Stimulated activated CD4-positive, alpha-beta T cell treated with anti-CD3 and anti-CD28 coated beads, TNF-alpha, amount 100 ng/mL, for 1 hour (primary cell): ENCODE measurements at places on chromosomes 3 and 15.

DNA sequence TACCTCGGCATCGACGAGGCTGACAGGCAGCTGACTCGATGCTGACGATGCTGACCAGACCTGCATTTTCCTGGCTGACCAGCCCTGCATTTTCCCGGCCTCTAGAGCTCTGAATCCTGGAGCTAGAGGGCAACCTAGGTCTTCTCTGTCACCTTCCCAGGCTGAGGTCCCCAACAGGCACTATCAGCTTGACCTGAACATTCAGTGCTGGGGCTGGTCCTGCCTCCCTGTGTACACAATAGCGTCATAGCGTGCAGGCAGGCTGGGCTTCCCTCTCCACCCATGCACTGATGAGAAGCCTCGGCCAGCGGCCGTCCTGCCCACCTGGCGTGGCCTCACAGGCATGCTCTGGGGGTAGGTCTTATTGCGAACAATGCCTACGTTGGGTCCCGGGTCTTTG is 62.3 kb upstream of the SNRPA1 start:
- no peak for DNase-seq

DNA sequence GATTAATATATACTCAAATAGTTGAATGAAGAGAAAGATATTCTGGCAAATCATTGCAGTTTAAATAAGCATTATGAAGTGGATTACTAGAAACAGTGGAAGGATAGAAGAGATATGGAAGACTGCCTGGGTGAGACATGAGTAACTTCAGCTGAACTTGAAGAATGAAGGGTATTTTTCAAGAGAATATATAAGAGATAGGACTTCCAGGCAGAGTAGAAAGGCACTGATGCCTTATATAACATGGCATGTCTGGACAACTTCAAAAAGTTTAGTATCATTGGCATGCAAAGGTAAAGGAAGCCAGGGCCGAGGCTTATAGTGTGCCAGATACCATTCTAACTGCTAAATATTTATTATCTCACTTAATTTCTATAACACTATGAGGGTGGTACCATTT is 126.5 kb upstream of the SLC7A14 start:
- no peak for DNase-seq

DNA sequence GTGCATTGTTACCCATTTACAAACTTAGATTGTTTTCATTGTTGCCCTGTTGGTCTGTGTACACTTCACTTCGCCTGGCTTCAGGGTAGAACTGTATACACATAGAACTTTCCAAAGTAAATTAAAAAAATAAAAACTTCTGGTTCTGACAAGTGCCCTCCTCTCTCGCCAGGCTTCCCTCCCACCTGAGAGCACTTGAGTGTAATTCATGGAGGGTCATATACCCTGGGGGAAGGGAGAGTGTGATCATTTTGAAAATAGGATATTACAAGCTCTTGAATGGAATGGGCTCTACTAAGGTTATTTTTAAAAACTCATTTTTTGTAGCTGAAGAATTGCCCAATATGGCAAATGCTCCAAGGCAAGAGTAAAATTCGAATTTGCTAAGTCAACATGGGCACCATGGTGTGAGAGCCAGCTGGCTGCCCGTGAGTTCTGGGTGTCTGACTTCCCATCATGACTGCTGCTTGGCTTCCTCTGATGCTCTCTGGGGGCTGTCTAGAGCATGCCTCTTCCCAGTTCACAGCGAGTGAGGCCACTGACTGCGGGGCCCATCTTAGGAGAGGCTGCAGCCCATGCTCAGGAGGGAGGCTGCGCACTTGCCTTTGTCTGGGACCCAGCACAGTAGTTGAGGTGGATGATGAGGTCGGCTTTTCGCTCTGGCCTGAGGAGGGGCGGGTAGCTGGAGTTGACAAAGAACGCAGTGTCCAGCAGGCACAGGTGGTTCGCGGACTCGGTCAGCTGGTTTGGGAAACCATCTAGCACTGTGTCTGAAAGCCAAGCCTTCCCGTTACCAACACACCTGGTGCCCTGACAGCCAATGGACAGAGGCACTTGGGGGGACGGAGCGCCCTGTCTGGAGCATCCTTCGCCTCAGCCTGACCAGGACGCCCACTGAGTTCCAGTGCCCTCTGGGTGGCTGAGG is 13.1 kb upstream of the EHD4 start:
- no peak for DNase-seq

DNA sequence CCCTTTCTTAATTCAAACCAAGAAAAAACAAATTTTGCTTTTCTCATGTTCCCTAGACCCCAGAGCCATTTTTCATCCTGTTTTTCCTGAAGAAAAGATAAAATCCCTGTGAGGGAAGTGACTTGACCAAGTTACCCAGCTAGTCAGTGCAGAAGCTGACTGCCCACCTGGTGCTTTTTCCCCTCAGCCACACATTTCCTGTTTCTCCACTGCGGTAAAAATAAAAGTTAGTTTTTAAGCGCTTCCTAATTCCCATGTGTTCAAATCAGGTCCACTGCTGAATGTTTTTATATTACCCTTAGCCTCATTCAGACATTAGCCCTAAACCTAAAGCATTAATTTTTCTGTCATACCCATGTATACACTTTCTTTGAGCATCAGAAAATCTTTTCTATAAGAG is 26.1 kb downstream of the PPP2R3A start:
- no peak for DNase-seq

GRCh38 chr3:42256135-42256819 is 9.7 kb downstream of the CCK start:
- no peak for DNase-seq

GRCh38 chr3:118108201-118108600 is 926.4 kb downstream of the IGSF11 start:
- DNase-seq = no peak

DNA sequence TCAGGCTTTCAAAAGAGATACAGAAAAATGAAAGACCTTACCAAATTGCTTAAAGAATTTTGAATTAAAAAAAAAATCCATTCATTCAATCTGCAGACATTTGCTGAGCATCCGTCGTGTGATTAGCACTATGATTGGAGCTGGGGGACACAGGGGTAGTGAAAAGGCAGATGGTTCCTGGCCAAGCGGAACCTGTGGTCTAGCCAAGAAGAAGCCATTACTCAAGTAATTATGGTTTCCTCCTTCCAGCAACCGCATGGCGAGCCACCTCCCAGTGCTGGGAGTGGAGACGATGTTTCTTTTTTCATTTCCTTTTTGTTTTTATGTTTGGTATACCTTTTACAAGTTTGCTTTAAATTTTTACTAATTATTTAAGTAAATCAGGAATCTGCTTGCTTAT is 140.2 kb downstream of the CACNA2D3 start:
- no peak for DNase-seq

- no peak for DNase-seq
Observed at GRCh38 chr3:57227930-57228751, 612 bp downstream of the APPL1 start.

DNA sequence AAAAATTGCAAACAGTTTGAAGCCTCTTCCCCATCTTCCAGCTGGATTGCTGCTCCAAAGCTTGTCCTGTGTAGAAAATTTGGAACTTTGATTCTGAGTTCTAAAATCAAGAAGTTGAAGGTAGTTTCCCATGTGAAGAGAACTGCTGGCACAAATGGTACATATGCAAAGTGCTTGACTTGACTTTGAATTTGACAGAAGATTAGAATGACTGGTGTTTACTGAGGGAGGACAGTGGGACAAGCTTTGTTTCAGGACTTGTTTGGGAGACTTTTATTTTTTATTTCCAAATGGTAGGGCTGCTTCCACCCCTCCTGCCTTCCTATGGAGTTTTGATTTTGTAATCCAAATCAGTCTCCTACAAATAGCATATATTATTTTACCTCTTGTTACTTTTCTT is 7.4 kb downstream of the ZFAND6 start:
- DNase-seq = no peak

GRCh38 chr3:129539206-129539605 is 3.8 kb upstream of the H1-8 start:
- no peak for DNase-seq

DNA sequence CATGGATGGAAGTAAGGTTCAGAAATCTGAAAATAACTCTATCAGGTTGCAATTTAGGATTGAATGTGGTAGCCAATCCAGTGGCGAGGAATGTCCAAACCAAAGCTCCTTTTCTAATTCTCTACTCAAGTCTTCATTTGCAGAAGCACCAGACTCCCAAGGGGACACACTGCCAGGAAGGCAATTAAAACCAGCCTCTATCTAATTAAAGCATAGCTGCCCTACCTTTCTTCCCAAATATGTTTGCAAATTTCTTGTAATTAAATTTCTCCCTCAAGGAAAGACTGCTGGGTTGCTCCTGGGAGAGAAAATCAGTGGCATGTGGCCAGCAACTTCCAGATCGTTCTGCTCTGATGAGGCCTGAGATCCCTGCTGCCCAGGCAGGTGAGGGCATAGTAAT is 153.4 kb upstream of the MCTP2 start:
- DNase-seq = no peak

- no peak for DNase-seq
Observed at GRCh38 chr15:72486144-72486543, 12.0 kb downstream of the ARIH1 start.

- no peak for DNase-seq
Observed at GRCh38 chr3:55180936-55181535, 253.2 kb upstream of the LRTM1 start.

GRCh38 chr15:36363335-36363734 is 216.1 kb upstream of the CDIN1 start:
- no peak for DNase-seq

- DNase-seq = no peak
Observed at GRCh38 chr3:124453189-124453588, 277.1 kb upstream of the UMPS start.

GRCh38 chr3:27907929-27908328 is 185.8 kb upstream of the EOMES start:
- no peak for DNase-seq

DNA sequence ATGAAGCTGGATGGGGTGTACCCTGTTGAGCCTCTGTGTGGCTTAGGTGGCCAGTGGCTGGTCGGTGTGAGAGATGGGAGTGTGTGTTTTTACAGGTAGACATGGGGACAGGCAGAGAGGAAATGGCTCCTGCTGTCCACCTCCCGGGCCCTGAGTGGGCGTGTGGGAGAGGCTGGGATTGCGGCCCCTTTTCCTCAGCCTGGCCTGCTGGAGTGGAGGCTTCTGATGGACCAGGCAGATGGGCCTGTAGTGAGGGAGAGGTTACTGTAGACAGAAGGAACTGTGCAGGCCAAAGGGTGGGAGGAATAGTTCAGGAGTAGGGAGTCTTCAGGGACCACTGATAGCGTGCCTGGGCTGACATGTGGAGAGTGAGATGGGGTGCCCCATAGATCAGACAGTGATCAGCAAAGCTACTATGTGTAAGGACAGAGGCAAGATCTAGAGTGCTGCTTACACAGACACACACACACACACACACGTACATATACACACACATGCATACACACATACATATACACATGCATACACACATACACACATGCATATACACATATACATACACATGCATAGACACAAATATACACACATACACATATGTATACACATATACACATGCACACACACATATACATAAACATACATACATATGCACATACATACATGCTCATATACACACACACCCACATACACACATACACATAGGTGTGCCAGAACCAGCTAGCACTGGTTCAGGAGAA is 26.4 kb downstream of the ACAA1 start:
- no peak for DNase-seq

DNA sequence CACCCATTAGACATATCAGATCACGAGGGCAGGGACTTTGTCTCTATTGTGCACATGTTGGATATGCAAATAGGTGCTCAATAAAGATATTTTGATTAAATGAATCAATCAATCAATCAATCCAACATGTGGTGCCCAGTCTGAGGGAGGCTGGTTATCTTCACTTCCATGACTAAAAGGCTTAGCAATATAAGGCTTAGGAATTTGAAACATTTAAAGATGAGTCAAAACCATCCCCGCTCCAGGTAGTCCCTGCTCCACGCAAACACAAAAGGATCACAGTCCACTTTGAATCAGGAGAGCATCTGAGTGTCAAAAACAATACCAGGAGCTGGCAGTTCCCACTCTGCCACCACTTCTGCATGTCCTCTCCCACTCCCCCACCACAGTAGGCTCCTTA is 25.8 kb upstream of the PRICKLE2 start:
- no peak for DNase-seq

DNA sequence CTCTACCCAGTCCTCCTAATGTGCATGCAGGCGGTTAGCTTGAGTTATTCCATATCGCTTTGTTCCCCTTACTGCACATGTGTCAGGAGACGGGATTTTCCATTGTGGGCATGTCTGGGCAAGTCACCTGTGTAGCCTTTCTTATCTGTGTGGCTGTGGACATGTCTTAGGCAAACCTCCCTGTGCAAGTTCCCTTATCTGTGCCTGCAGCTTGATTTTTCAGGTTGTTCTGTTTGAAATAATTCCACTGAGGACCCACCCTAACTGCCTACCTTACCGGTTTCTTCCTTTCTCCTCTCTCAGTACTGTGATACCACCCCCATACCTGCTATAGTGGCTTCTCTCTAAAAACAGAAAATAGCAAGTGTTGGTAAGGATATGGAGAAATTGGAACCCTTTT is 113.6 kb downstream of the NEO1 start:
- DNase-seq = no peak

GRCh38 chr3:129834580-129834979 is 58.9 kb downstream of the TMCC1 start:
- DNase-seq = no peak

GRCh38 chr3:52012699-52013098 is 17.0 kb upstream of the RPL29 start:
- DNase-seq = no peak

GRCh38 chr15:91717811-91718210 is 135.7 kb upstream of the SLCO3A1 start:
- DNase-seq = no peak

DNA sequence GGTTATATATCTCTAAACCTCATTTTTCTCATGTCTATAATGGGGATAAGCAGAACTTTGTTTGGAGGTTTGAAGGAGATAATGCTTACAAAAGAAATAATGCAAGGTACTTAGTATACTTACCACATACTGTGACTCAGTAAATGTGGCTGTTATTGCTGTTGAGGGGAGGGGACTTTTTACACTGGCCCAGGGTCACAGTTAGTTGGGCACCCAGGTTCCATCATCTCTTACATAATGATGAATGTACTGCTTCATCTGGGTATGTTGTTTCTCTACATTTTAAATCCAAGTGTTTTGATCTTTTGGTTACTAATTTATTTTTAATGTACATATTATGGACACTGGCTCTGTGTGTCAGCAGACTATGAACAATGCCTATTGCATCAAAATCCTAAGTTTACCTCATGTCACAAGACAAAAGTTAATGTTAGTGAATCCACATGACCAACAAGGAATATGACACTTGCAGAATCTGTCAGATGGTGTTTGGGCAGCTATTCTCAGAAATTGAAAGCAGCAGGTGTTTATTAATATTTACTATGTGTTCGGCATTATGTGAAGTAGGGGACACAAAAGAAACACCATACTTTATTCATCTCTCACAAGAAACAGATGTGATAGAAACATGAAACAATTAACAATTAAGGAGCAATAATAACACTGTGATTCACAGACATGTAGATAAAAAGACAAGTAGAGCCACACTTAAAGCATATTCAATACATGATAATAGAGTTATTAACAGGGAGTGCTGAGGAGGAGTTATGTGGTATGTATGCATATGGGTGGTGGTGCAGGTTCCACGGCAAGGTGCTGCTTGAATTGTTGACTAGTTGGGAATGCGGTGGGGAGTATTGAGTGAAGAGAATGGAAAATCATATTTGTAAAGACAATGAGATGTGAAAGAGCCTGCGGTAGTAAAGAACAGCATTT is 109.7 kb downstream of the GALK2 start:
- DNase-seq = no peak

- DNase-seq = no peak
Observed at GRCh38 chr3:43254125-43254524, 32.2 kb upstream of the SNRK start.
